ENCODE measurements at places on chromosomes 2 and 18. TPM values are rescaled to one million over a fixed set of nuclear protein-coding genes. Genes with fewer than 3 reads are reported as not detected.

DNA sequence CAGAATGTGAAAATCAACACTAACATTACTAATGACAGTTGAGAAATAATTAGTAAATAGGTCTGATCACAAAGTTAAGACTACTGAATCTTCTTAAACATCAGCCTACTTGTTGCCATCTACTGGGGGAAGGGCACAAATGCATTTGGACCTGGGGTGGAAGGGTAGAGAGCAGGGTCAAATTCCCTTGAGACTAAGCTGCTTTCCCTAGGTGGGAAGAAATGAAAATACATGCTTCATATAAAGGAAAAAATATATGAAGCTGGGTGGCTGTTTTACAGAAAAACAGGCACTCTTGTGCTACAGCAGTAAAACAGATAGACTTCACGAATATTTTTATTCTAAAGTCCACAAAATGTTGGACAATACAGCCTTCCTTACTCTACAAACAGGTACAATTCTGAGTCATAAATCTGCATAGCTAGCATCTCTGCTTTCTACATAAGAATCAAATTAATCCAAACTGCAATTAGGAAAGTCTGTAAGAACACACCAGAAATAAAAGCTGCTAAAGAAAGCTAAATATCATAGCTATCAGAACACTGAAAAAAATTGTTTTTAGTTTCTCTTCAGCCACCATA lies 10.9 kb downstream of the TRIP12 start:
- DNase-seq, result peak; percentile 20

- no peak for DNase-seq
Measured at GRCh38 chr2:217468042-217468830, 534.6 kb downstream of the TNS1 start.

The AQP12B gene
- not detected for total RNA-seq

The VSNL1 gene
- 20.6 TPM for total RNA-seq

The KCNJ3 gene
- 1.6 TPM for total RNA-seq

DNA sequence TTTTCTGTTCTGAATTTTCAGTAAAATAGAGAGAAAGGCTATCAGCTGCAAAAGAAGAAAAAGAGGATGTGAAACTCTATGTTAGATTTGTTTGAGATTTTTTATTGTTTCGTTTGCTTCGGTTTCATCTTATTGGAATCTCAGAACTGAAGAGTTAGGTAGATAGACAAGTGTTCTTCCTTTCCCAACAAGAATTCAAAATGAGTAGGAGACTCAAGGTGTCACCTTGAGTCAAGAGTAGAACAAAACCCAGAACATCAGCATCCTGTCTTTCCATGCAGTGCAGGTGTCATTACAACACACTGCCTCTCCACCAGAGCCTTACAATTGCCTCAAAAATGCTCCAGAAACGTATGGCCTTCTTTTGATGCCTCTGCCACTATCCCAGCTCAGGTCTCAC lies 21.1 kb downstream of the NBAS start:
- DNase-seq, result no peak

Measured in tongue (tissue), 3 donors.